ENCODE measurements at places on chromosomes 11 and 22.

- DNase-seq = no peak
These were observed 108.9 kb downstream of the CD44 start for GRCh38 chr11:35247863-35248262.

DNA sequence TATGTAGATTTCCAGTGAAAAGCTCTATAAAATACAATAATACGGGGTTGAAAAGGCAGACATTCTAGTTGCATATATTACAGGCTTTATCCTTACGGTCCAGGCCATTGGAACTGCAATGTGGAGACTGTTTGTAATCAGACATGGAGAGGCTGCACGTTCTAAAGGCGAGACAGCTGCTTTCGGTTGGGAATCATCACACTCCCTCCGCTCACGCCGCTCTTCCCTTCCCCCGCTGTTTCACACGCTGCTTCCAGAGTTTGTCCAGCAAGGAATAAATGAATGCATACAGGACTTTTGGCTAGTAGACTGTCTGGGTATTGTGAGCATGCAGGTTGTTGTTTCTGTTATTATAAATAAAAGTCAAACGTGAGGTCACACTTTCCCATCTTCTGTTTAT lies 13.5 kb upstream of the EFCAB6 start:
- DNase-seq = no peak

- DNase-seq = no peak
These were observed 471.0 kb downstream of the INSC start for GRCh38 chr11:15585602-15586331.

DNA sequence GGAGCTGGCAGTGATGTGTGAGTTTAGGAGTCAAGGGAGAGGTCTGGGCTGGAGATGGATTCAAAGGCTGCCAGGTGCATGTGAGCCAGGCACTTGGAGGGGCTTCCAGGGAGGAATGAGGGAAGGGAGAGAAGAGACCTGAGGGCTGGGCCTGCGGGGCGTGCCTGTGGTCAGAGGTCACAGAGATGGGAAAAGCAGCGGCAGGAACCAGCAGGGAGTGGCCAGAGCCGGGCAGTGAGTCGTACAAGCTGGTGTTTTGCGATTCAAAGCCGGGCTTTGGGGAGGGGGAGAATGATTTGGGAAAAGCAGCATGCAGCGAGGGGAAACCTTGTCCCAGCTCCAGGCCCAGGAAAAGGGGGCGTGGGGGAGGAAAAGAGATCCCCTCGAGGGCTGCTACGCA lies 96.9 kb upstream of the RTL6 start:
- no peak for DNase-seq

- DNase-seq = peak; percentile 79
These were observed 6.0 kb upstream of the TRIM34 start for GRCh38 chr11:5618807-5619206.

DNA sequence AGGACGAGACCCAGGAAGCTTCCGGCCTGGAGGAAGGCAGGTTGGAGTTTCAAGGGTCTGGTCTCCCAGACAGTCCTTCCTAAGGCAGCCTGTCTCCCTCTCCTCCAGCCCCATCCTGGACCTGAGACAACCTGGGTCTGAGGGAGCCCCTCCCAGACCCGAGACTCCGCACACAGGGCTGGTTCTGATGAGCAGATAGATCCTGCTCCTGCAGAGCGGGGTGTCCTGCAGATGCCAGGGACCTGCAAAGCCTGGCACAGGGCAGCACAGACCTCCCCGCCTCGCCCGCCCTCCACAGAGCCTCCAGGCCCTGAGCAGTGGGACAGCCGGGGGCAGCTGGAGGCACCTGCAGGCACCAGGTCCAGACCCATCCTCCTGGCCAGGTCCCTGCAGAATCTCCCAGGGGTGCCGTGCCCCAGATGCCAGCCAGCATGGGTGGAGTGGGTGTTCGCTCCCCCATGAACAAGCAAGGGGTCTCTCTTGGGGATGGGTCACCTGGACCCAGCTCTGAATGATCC lies 7.8 kb downstream of the PIM3 start:
- no peak for DNase-seq
